Dermis microvascular lymphatic vessel endothelial cell (primary cell): ENCODE measurements at places on chromosomes 16 and 17. TPM values are rescaled to one million over a fixed set of nuclear protein-coding genes. Genes with fewer than 3 reads are reported as not detected.

The FOXC2 gene
- total RNA-seq, result 1.7 and 5.1 TPM in 2 replicates

The SLC38A8 gene
- total RNA-seq, result not detected in 2 replicates

The AOC3 gene
- total RNA-seq, result 0.26 and 0.89 TPM in 2 replicates

The SLC12A3 gene
- total RNA-seq, result not detected in 2 replicates

The MRPS34 gene
- 48.1 and 58.2 TPM in 2 replicates for total RNA-seq

The PPP1R1B gene
- not detected in 2 replicates for total RNA-seq

The CDH8 gene
- not detected in 2 replicates for total RNA-seq

The ABI3 gene
- total RNA-seq, result 10.0 and 16.9 TPM in 2 replicates

The PIK3R6 gene
- not detected in 2 replicates for total RNA-seq

The CLDN6 gene
- not detected in 2 replicates for total RNA-seq

The HBM gene
- total RNA-seq, result not detected in 2 replicates

The KRTAP4-5 gene
- total RNA-seq, result not detected in 2 replicates

The CES1 gene
- total RNA-seq, result under 0.01 TPM in 1 of 2 replicates, not detected in the other

The CLEC10A gene
- total RNA-seq, result 1.8 and 3.5 TPM in 2 replicates

The TBC1D3H gene
- not detected in 2 replicates for total RNA-seq

The BRIP1 gene
- 3.0 and 6.4 TPM in 2 replicates for total RNA-seq

The PIMREG gene
- 8.2 and 21.7 TPM in 2 replicates for total RNA-seq

The KRT36 gene
- 0.38 TPM in 1 of 2 replicates, not detected in the other for total RNA-seq

The MYO18A gene
- 26.7 and 35.1 TPM in 2 replicates for total RNA-seq

The ZSCAN10 gene
- total RNA-seq, result not detected in 2 replicates

The DRC7 gene
- 0.13 and 0.26 TPM in 2 replicates for total RNA-seq

The GP1BA gene
- not detected in 2 replicates for total RNA-seq

The TBC1D3 gene
- total RNA-seq, result not detected in 2 replicates

The HOXB1 gene
- total RNA-seq, result not detected in 2 replicates

The CD2BP2 gene
- total RNA-seq, result 34.1 and 35.5 TPM in 2 replicates

The RPAIN gene
- 33.5 and 35.3 TPM in 2 replicates for total RNA-seq

The ATP6V0D1 gene
- total RNA-seq, result 86.7 and 153 TPM in 2 replicates
